Dorsolateral prefrontal cortex (tissue), 122 donors: ENCODE measurements at places on chromosomes 12 and 14.

GRCh38 chr12:63045020-63045860, 105.8 kb downstream of the AVPR1A start:
- DNase-seq = no peak

DNA sequence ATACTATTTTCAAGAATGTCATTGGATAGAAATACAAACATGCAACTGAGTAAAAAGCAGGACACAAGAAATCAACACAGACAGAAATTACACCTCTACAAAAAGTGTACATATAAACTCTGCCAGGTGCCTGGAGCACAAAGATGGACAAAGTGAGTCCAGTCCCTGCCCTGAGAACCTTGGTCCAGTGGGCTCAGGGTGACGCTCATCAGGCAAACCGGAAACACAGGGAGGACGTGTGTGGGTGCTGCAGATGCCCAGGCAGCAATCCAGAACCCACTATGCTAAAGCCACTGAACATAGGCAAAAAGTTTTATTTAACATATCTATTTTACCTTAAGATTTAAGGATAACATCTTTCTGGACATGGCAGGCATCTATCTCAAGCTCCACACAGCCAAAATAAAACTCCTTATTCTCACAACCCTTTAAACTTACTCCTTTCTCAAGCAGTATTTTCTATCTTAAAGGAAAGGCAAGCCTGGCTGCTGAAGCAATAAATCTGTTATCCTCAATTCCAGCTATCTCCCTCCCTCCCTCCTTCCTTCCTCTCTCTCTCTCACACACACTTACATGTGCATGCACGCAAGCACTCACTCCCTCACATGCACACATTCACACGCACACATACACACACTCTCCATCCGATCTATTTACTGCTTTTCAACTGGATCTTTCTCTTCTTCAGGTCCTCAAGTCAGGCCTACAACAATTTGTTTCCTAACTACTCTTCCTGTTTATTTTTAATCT, 10.2 kb downstream of the PPP1R13B start:
- no peak for DNase-seq

GRCh38 chr14:21343035-21343794, 40.6 kb downstream of the SUPT16H start:
- DNase-seq = no peak

GRCh38 chr12:30026621-30027234, 243.0 kb upstream of the TMTC1 start:
- no peak for DNase-seq

DNA sequence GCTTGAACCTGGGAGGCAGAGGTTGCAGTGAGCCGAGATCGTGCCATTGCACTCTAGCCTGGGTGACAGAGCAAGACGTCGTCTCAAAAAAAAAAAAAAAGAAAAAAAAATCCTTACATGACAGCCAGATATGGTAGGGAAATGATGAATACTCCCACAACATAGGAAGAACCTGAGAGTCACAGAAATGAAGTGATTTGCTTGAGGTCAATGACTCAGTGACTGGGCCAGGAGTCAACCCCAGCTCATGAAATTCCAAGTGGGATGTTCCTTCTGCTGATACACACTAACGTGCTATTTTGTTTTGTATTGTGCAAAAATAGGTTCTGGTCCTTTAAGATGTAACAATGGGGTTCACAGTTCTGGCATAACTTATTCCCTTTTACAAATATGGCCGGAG, 9.0 kb downstream of the RHOF start:
- no peak for DNase-seq

GRCh38 chr12:68796399-68796798, 11.6 kb upstream of the MDM2 start:
- no peak for DNase-seq

DNA sequence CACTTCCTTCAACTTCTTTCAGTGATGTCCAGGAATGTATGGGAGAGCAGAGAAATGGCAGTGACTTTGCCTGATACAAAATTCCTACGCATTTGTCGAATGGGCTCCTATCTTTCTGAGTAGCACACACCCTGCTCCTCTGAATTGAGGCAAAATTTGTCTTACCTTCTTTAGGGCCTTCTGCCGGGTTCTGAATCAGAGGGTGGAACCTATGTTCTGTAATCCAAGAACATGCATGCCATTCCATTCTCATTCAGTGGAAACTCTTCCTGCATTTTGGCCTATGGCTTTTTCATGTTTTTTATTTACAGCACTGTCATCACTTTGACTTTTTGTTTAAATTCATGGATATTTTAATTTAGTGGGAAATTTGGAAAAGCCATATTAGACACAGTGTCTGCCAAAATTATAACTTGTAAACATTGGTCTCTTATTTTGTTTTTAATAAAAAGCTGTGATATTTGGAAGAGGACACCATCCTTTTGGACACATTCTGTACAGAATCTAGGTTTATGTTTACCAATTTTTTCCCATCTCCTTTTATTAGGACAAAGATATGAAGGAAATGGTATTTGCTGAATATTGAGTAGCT, 402.2 kb upstream of the FAR2 start:
- DNase-seq = no peak

DNA sequence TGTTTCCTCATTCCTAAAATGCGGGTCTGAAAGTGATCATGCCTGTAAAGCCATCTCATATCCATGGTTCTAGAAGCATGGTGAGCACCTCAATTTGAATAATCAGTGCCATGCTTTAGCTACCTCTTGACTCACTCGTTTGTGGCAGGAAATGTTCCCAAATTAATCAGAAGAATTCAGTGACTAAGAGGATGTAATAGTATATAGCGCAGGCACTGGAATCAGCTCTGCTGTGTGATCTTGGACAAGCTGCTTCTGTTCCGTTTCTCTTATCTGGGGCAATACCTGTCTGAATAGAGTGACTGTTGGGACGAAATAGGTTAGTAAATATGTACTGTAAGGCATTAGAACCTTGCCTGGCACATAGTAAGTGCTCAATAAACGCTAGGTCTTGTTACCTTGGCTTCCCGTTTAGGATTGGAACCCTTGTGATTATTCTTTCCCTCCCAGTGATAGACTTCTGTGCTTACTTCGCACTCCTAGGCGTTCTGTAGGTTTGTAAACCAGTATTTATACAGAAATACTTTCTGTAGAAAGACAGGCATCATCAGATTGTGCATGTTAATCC, 820 bp upstream of the SMAGP start:
- DNase-seq = no peak

DNA sequence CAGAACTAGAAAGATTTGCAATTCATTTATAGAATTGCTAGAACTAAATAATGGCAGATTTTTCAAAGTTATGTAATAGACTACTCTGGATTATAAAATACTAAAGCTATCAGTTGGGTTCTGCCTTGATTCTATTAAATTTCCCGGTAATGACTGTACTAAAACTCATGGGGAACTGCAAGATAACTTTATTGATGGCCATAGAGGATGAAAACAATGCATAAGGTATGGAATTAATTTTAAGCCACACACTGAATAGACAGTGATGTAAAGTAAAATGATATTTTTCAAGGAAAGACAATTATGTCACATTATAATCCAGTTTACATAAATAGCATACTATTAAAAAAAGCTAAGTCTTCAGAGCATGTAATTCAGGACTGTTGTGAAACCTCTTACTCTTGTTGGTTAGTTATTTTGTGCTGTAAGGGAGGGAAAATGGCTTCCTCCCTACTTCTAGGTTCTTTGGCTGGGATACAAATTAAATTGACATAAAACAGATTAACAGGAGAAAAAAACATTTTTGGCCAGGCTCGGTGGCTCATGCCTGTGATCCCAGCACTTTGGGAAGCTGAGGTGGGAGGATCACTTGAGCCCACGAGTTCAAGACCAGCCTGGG, 134.4 kb upstream of the AMIGO2 start:
- no peak for DNase-seq

DNA sequence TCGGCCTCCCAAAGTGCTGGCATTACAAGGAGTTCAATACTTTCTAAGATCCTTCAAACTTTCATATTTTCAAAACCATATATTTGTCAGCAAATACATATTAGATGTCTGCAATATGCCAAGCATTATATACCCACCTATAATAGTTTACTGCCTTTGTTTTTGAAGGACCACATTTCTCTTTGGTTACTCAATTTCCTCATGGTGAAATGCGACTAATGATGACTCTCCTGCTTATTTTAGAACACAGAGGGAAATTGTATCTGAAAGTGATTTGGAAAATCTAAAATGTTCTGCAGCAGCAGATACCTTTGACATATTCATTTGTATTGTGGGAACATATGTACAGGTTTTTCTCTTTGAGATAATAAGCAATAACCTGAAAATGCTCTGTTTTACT, 2.7 kb upstream of the CNTN1 start:
- DNase-seq = no peak

DNA sequence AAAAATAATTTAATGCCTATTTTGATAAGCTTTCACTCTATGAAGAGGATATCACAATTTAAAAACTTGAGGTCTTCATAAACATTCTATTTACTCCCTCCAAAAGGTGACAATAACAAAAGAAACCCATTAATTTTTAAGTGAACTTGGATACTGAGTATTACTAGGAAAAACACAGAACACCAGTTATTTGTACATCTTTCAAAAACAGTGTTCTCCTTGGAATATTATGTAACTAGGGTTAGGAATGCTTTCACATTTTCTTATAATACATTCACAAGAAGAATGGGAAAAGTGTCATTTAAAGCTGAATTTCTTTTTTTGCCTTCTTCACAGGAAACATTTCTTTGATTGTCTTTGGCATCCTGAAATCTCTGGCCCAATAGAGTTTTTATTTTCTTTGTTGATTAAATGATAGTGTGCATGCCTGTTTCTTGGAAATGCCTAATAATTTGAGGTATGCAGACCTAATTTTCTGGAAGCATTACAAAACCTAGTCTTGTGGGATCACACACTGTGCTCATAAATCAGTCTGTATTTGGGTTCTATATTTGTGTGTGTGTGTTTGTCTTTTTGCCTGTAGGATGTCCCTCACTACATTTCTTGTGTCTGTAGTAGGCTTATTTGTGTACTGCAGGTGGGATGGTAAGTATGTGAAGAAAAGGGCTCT, 76.5 kb downstream of the WNK1 start:
- no peak for DNase-seq

- DNase-seq = no peak
These were observed 309.3 kb downstream of the MED13L start for GRCh38 chr12:115968211-115968610.

DNA sequence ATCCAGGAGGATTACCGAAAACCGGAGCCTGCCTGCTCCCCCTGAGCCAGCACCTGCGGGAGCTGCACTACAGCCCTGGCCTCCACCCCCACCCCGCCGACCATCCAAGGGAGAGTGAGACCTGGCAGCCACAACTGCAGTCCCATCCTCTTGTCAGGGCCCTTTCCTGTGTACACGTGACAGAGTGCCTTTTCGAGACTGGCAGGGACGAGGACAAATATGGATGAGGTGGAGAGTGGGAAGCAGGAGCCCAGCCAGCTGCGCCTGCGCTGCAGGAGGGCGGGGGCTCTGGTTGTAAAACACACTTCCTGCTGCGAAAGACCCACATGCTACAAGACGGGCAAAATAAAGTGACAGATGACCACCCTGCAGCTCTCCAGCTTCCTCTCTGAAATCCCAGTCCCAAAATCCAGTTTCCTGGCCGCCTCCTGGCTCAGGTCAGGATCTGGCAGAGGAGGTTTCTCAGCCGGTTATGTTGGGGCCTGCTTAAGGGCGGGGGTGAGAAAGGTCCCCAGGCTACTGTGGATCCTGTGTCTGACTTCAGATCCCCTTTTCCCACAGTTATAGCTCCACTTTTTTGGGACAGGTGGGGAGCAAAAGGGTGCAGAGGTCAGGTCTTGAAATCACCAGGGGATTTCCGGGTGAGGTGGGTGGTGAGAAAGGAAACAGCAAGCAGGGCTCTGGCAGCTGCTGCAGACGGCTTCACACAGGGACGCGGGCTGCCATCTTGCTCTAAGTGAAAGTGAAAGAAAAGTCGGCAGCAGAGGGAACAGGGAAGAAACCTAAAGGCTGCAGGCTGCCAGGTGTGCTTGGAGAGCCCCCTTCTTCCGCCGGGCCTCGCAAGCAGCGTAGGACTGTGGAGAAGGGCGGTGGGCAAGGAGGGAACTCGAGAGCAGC, at the start of gene TAPBPL:
Gene TAPBPL, plus strand, starts transcription at position 695 of the 897 bp plus-strand sequence. CDS start 207 bp downstream, outside the sequence.
- DNase-seq = peak; percentile 89

- DNase-seq = no peak
These were observed 26.3 kb downstream of the DAAM1 start for GRCh38 chr14:59214702-59215302.

- DNase-seq = no peak
These were observed 137.7 kb upstream of the FGD4 start for GRCh38 chr12:32261638-32262037.

GRCh38 chr14:78071016-78071549, 99.1 kb upstream of the NRXN3 start:
- no peak for DNase-seq

DNA sequence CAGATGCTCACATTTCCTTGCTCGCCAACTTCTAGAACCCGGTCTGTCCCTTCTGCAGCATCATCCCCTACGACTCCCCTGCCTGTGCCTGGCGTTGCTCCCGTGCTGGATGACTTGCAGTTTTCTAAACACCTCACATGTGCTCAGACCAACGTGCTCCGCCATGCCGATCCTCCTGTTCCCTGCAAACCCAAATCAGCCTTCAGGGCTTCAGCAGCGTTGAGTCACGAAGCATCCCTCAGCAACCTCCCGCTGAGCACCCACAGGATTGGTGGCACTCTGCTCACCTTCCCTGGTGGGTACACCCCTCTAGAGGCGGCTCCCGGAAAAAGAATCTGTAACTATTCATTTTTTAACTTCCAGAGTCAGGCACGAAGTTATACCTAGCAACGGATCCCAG, 2.8 kb upstream of the PIWIL1 start:
- no peak for DNase-seq

GRCh38 chr14:105577314-105577861, 51.0 kb downstream of the TMEM121 start:
- DNase-seq = no peak

GRCh38 chr12:48054955-48055821, 50.7 kb downstream of the SENP1 start:
- DNase-seq = no peak

- DNase-seq = no peak
These were observed 3.2 kb downstream of the MLH3 start for GRCh38 chr14:75048101-75048500.

DNA sequence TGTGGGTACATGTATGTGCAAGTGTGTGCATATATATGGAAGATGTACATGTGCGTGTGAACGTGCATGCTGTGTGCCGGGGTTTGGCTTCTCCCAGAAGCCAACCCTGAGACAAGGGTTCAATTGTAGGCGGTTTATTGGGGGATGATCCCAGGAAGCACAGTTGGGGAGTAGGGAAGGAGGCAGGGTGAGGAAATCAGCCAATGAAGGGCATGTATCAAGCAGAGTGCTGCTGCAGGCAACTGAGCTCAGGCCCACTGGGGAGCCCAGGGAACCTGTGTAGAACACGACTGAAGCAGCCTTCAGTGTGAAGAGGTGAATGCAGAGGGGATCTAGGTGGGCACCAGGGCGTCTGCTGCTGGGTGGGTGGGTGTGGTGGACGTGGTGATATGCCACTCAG, 21.6 kb downstream of the SYNDIG1L start:
- DNase-seq = no peak
